ENCODE measurements at places on chromosomes 13 and 19.

DNA sequence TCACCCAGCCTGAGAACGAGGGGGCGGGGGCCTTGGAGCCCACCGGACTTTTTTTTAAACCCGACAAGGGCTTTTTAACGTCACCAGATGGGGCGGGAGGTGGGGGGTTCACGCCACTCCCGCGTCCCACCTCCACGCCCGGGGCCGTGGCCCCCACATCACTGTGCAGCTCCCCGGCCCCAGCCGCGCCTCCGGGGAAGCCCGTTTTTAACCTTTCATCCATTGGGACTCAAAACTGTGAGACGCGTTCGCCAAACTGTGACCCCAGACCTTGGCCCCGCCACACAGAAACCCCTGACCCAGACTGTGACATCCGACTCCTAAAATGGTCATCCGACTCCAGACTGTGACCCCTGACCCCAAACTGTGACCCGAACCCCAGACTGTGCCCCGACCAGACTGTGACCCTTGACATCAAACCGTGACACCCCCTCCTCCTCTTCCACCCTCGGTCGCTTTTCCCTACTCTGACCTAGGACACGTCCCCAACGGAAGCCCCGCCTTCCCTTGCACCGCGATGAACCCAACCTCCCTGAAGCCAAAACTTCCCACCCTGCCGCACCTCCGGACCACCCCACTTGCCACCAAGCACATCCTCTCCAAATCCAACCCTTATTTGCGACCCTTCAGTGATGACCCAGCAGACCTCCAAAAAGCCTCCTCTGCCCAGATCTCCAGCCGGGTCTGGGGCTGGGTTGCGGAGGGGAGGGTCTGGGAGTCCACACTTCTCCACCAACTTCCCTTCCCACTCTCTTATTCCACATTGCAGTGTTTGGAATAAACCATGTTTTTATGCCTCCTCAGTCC is 1.5 kb upstream of the GRWD1 start:
- peak; percentile 23 for DNase-seq

DNA sequence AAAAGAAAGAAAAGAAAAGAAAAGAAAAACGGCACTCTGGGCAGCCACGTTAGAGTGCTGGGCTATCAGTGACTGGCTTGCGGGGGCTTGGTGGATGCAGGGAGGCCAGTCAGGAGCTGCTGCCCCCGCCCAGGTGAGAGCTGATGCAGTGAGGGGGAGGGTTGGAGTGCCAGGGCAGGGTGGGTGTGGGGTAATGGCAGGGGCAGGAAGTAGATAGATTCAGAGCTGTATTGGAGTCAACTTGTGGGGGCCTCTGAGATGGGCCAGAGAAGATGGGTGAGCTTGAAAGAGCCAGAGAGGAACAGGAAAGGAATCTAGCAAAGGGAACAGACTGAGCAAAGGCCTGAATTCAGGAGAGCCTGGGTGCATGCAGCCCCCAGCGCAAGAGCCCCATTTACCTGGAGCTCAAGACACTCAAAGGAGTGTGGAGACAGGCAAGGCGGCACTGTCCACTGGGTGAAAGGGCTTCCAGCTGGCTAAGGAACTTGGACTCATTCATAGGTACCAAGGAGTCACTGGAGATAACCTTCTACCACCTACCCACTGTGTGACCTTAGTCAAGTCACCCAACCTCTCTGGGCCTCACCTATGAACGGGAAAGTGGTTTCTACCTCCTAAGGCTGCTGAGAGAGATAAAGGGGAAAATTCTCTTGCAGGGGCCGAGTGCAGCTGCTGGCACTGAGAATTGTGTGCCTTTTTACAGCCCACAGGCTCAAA is 20.2 kb downstream of the VSTM2B start:
- DNase-seq, result no peak

GRCh38 chr13:80360453-80360800 is 19.5 kb upstream of the SPRY2 start:
- DNase-seq, result no peak

DNA sequence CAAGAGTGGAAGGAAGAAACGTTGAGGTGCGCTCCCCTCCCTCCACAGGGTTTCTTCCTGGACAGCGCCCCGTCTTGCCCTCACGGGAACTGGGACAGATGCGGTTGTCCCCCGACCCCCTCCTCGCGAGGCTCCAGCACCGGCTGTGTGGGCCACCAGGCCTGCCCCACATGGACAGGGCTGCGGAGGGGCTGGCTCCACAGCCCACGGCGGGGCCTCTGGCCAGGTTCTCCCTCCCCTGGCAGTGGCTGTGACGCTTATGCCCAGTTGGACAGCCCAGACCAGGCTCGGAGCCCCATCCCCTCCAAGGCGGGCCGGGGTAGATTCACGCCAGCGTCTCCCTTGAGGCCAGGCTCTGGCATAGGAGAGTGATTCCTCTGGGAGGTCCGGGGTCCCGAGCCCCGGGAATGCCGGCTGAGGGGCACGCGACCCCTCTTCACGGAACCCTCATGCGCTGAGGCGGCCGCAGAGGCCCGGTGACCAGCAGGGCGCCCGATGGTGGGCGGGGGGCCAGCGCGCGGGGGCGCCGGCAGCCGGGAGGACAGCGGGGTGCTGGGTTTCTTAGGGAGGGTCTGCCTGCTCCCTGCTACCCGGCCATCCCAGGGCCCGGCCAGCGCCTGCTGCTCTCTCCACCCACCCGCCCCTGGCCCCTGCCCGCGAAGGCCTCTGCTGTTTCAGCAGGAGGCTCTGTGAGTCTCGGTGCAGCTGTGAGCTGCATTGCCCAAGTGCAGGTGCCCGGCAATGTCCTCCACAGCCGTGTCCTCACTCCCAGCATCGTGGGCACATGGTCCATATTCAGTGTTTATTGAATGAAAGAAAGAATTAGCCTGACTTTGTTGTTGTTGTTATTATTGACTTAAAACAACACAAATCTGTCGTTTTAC is 20.3 kb upstream of the GAS6 start:
- no peak for DNase-seq

DNA sequence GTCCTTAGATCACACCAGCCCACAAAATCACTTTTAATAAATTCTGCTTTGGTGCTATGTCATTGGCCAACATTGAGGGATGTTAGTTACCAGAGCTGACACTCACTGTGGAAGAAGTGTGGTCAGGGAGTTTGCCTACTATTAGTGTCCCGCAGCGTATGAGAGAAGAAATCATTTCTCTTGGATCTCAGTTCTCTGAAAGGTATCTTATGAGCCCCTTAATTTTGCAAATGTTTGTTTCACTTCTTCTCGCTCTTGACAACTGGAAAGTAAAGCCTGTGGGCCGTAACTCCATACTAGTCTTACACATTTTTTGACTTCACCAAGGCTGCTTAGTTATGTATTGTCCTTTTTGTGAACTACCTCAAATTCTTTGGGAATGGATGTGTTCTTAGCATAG is 80.9 kb downstream of the FLT1 start:
- DNase-seq, result no peak

DNA sequence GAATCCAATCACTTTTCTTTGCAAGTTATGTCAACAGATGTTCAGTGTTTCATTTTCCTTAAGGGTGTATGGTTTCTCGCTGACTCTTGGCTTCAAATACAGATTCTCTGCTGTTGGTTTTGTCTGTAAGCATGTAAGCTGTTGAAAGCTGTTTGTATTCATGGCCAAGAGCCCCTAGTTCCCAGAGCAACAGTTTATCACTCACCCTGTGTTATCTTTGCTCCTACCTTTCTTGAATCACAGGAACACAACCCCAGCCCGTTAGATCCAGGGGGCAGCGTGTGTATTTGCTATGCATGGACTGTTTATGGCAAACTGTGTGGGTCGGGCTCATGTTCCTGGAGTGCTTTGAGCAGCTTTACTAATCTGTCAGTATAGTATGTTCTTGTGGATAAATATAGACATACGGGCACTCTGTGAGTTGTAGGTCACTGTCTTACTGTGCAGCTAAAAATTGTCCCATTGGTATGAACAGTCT is 28.9 kb downstream of the FRY start:
- DNase-seq, result no peak

DNA sequence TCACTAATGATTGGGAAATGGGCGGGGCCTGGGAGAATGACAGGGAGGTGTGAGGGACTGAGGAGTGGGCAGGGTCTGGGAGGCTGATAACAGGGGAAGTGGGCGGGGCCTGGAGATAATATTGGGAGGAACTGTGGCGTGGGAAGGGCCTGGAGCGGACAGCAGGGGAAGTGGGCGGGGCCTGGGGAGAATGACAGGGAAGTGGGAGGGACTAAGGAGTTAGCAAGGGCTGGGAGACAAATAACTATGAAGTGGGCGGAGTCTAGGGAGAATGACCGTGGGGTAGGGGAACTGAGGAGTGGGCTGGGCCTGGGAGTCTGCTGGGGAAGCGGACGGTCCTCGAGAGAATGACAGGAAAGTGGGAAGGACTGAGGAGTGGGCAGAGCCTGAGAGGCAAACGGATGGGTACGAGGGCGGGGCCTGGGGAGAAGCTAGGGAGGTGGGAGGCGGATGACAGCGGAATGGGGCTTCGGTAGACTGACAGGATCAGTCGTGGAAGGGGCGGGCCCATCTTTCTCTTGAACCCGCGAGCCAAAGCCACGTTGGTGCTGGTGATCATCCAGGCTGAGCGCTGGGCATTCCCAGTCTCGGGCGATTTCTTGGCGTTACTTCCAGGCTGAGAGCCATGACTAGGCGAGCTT is 14.0 kb upstream of the TUBB4A start:
- DNase-seq, result peak; percentile 95

GRCh38 chr13:60163478-60164233 is at the start of gene DIAPH3:
DIAPH3 (minus strand) TSS chr13:60163928; CDS start chr13:60163766, 162 bp downstream.
- DNase-seq, result peak; percentile 96

DNA sequence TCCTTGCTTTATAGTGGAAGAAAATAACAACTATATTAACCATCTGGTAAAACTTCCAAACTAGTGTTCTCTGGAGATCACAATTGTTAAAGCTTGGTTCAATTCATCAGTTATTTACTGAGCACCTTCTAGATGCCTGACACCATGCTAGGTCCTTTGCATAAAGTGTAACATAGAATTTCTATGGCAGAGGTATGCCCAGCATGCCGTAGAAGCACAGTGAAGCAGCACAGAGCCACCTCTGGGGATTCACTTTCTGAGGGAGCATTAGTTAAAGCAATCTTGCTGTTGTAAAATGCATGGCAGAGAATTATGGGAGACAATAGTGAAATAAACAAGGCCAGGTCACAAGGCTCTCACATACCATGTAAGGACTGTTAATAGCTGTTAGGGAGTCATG is 75.2 kb downstream of the LRRC63 start:
- no peak for DNase-seq

DNA sequence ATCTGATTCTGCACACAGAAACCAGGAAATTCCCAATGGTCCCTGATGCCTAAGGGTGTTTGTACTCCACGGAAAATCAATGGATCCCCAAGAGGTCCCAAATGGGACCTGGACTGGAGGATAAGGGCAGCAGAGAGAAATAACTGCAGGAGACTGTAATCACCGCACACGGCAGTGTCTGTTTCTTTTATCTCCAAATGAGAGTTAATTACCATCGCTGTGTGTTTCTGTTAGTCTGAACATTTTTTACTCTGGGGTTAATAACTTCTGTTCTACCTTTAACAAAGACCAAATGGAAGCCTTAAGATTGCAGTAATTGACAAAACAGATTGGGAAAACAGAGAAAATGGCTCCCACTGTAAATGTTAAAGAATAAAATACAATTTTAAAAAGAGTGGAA is 320.9 kb downstream of the DCLK1 start:
- no peak for DNase-seq

DNA sequence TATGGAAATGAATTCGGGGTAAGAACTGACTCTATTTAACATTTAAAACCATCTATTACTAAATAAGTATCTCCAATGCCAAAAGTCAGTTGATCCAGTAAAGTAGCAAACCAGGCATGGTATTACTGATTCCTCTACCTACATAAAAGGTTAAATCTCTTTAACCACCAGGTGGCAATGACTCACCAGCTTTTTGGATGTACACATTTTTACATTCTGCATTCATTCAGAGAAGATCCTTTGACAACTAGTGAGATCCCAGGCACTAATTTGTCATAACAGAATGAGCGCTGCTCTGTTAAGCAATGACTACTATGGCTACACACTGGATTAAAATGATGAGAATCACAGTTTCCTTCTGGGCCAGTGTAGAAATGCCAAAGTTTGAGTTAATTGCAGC is 329.8 kb upstream of the GPC6 start:
- DNase-seq, result no peak

DNA sequence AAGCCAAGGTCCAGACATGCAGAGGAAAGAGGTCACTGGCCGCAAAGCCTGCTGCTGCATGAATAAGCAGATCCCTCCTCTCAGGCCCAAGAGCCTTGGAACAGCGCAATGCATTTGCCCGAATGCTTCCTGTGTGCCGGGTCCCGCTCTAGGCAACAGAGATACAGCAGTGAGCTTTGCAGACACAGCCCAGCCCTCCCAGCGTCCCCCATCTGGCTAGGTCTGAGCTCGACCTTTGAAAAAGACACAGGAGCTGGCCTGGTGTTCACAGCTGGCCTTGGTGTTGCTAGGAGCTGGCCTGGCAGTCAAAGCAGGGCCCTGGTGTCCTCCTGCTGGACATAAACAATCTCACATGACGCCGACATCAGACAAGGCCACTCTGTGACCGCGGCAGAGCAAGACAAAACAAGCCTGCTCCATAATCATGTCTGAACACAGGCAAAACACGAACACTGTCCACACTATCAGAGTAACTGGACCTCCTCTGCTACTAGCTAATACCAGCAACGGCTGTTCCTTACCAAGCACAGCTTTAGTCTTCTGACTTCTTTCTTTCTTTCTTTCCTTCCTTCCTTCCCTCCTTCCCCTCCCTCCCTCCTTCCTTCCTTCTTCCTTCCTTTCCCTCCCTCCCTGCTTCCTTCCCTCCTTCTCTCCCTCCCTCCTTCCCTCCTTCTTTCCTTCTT is 5.7 kb upstream of the PEX11G start:
- DNase-seq, result peak; percentile 64

- no peak for DNase-seq
These were observed 29.4 kb downstream of the DIAPH3 start for GRCh38 chr13:60134376-60134775.

DNA sequence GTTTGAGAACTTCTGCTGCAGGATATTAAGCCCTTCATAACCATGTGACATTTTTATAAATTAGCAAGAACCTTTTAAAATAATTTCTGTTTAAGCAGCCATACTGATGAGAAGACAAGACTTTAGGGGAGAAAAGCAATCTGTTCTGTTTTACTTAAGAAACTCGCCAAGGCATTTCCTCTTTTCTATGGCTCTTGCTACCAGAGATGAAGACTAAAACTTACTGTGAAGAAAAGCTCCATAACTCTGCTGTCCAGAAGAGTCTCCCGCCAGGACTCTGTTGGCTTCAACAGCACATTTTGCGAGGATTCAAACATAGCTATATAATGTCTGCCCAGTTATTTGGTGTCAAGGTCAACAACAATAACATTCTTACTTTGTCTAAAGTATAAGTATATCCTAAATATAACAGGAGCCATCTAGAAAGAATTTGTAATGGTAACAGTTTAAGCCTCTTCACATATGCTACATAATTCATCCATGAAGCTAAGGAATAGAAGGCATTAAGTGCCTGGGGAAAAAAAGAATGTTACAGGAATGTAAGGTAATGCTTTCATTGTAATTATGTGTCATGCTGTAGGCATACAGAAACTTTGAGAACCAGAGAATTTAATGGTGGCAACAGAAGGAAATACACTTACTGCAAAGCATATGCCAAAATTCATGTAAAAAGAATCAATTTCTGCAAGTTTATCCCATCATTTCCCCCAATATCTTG is 53.2 kb upstream of the EEF1AKMT1 start:
- no peak for DNase-seq

All from AG08396 (cell line).